Activated naive CD4-positive, alpha-beta T cell treated with anti-CD3 and anti-CD28 coated beads, Interleukin-2, amount 50 U/mL, for 72 hours (primary cell): ENCODE measurements at places on chromosomes 1 and 21.
A peak's percentile ranks its signal among the peaks of the same experiment; 100 is the strongest.

- no peak for DNase-seq
Observed at GRCh38 chr1:3029481-3029961, 8.3 kb downstream of the ACTRT2 start.

GRCh38 chr1:18719786-18720451, 89.3 kb downstream of the PAX7 start:
- no peak for DNase-seq

DNA sequence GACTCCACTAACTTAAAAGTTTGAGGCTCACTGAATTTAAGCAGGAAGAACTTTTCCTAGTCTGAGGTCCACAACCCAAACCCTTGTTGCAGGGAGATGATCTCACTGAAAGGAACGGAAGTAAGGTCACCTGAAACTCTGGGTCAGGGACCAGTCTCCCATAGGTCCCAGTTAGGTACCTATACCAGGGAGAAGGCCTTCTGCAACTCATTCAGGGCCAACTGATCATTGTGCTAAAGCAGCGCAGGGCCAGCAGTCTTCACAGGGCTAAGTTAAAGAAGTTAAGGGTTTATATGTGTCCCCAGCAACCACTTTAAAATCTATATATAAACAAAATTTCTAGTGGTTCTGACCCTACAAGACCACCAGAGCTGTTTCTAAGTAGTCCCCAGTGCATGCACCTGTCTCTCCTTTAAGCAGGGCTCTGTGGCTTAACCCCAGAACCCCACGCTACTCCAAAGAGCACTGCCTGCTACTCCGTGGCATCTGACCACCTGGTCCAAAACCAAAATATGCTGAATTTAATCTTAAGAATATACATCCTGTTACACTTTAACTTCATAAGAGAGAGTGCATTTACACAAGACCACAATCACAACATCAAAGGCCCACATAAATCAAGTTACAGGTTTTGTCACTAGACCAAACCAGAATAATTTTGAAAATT, 2.8 kb downstream of the SRSF10 start:
- no peak for DNase-seq

DNA sequence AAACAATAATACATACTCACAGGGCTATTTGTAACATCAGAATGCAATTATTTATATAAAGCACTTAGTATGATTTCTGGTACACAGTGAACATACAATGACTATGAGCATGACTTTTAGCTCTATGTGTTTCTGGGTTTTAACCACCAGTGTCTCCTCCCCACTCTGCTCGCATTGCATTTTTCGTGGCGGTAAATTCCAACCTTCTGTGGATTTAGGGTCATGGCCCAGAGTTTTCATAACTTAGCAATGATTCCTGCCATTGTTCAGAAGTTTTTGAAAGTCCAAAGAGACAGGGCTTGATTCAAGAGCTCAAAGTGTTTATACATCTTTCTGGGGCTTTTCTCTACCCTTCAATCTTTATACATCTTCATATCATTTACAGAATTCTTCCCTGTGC, 191.3 kb downstream of the BACH1 start:
- DNase-seq: no peak

DNA sequence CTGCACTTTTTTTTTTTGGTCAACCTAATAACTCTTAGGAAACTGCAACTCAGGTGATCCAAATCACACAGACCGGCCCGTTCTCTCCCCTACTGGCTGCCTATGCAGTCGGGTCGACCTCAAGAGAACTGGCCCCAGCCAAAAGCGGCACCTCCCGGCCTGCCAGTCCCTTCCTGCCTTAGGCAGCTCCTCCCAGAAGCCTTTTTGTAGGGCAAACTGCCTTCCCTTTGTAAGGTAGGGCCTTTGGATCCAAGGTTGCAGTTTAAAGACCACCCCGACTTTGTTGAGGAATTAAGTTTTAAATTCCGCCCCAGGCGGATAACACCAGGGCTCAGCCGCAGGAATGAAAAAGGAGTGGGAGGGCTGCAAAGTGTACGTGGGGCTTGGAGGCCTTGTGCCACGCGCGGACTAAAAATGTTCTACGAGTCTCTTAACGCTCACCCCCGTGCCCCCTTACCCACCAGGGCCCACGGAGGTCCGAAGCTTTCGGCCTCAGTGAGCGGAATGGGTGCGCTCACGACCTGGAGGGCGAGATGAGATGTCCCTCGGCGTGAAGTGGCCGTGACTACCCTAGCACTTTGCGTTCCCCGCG, 642 bp upstream of the ST3GAL3 start:
- DNase-seq: peak; percentile 55

GRCh38 chr1:162303004-162303344, 73.7 kb downstream of the SPATA46 start:
- no peak for DNase-seq

GRCh38 chr1:150148837-150149270, 862 bp upstream of the PLEKHO1 start:
- no peak for DNase-seq

GRCh38 chr1:238608144-238608543, 717.4 kb upstream of the ZP4 start:
- DNase-seq: no peak
